ENCODE measurements at places on chromosomes 5 and 9. TPM values are rescaled to one million over a fixed set of nuclear protein-coding genes. Genes with fewer than 3 reads are reported as not detected.

The C5orf52 gene
- total RNA-seq = not detected

The PTGES2 gene
- 53.4 TPM for total RNA-seq

The CCDC180 gene
- 1.4 TPM for total RNA-seq

The PCDHGB5 gene
- total RNA-seq = 30.9 TPM

The FAM78A gene
- 0.74 TPM for total RNA-seq

The NLN gene
- total RNA-seq = 62.8 TPM

The LCN1 gene
- total RNA-seq = 0.59 TPM

The PRRX2 gene
- total RNA-seq = 0.59 TPM

The ANP32B gene
- total RNA-seq = 9.3 TPM

The GLRA1 gene
- total RNA-seq = not detected

The TEX48 gene
- total RNA-seq = not detected

The PLPP7 gene
- 6.1 TPM for total RNA-seq

The SPINK6 gene
- total RNA-seq = not detected

The HAVCR1 gene
- not detected for total RNA-seq

The AGXT2 gene
- not detected for total RNA-seq

The ORM2 gene
- not detected for total RNA-seq

The CDX1 gene
- not detected for total RNA-seq

The KCNV2 gene
- total RNA-seq = not detected

The IL13 gene
- not detected for total RNA-seq

The PCDHA7 gene
- total RNA-seq = 0.74 TPM

The ZNF366 gene
- total RNA-seq = 0.05 TPM

The MOB3B gene
- 0.30 TPM for total RNA-seq

The CD14 gene
- 0.59 TPM for total RNA-seq

The PPIC gene
- 70.4 TPM for total RNA-seq

The LVRN gene
- total RNA-seq = 0.59 TPM

The CNTRL gene
- total RNA-seq = 3.3 TPM

The CXCL14 gene
- 0.97 TPM for total RNA-seq

The ANAPC2 gene
- 25.5 TPM for total RNA-seq

The LCN2 gene
- not detected for total RNA-seq

The CEP78 gene
- total RNA-seq = 22.9 TPM
